PC-9 (cell line): ENCODE measurements at places on chromosomes 12 and 14.

- DNase-seq = no peak
Observed at GRCh38 chr12:22759769-22760674, 135.1 kb downstream of the ETNK1 start.

- no peak for DNase-seq
Observed at GRCh38 chr12:480831-481816, 21.4 kb downstream of the B4GALNT3 start.

- DNase-seq = no peak
Observed at GRCh38 chr12:25365340-25365730, 114.6 kb upstream of the KRAS start.

DNA sequence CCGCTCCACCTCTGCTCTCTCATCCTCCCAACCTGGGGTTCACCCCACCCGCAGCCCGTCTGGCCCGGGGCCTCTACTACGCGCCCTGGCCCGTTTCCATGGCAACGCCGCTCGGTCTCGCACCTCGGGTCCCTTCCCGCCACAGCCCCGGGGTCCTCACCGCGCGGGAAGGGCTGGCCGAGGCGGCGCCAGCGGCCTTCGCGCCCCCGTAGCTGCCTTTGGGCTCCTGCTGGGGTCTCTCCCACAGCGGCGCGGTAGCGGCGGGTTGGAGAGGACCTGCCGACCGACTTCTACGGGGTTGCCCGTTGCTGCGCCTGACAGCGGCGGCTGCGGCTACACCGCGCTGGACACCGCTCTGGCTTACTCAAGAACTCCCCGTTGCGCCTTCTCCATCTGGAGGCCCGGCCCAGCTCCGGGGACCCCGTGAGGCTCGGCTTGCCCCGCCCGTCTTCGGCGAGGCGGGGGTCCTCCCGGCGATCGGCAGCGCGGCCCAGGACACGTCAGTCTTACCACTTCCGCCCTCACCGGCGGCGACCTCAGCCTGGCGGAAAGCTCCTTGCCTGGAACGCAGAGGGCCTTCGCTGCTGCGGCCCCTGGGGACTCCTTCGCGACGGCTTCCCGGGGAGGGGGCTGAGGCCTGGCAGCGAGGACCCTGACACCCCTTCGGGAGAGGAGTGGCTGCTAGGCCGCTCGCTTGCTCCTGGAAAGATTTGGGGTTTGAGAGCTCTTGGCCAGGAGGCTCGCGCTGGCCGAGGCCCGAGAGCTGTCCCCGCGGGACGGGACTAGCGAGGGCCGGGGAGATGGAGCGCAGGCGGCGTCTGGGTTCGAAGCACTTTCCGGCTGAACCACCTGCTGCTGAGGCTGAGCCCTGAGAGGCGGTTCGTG lies at the start of gene TM9SF1:
TSS of gene TM9SF1 (minus strand) at position 256 of the 885 bp plus-strand sequence. CDS start 422 bp downstream, outside the sequence.
- DNase-seq = peak; percentile 49

DNA sequence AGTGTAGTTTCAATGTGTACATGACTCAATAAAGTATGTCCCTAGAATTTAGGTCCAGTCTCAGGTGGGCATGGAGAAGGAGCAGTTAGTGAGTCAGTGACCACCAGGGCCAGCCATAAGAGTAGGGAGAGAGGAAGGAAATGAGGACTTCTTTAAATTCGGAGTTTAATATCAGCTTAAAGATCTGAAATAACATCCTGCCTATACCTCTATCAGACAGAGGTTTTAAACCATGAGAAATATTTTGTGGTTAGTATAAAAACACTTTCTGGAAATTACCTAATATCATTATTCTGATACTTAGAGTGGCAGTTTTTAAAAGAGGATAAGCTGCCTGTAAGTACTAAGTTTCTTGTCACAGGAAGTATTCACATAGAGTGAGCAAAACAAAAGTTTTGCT lies 61.7 kb upstream of the ST8SIA1 start:
- DNase-seq = no peak

DNA sequence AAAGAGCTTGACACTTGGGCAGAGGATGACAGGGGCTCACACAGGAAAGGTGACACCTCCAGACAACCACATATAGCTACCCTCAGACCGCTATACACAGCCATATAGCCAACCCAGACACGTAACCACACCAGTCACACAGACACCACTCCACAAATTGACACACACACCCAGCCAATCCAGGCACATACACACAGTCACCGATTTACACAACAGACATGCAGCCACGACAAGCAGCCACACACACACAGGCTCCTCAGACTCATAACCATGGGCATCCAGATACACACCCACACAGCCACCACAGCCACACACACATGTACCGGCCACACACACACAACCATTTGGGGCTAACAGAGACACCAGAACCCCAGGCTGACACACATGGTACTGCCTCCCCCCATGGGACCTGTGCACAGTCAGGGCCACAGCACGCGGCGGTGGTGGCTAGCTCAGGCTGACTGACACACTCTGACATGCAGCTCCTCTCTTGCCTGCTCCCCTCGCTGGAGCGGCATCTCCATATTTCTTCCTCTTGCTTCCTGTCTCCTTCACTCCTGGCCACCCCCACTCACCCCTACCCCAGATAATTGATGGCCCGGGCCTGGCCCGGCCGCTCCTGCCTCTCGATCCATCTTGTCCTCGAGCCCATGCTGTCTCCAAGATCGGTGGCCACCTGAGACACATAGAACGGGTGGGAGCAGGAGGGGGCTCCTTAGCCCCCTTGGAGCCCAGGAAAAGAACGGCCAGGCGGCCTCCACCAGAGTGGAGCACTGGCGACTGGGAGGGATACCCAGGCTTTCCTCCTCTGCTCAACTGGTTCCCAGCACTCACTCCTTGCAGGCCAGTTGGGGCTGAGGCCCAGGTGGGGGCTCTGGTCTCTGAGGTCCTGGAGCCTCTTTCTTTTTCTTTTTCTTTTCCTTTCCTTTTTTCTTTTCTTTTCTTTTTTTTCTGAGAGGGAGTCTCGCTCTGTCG lies 6.0 kb upstream of the SHMT2 start:
- no peak for DNase-seq

GRCh38 chr12:118344829-118345228 lies 27.9 kb downstream of the TAOK3 start:
- DNase-seq = no peak

- DNase-seq = no peak
Observed at GRCh38 chr12:99745121-99745520, 97.6 kb downstream of the GARIN6 start.

- no peak for DNase-seq
Observed at GRCh38 chr12:114397978-114398881, 7.7 kb downstream of the TBX5 start.

DNA sequence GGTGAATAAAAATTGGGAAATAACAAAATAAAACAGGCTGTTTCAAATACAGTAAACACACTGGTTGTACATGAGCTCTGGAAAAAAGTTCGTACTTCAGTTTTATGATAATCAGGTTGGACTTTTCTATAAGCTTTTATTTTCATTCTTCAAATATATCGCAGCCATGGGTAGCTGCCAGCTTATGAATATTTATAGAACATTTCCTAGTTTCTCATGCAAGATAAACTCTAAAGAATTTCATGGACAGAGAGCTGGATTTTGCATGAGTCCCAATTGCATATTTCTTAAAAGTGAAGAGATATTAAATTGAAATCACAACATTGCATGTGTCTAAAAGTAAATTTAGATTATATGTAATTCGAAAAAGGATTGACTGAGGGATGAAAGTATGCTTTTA lies 827.6 kb downstream of the SLC6A15 start:
- DNase-seq = no peak

DNA sequence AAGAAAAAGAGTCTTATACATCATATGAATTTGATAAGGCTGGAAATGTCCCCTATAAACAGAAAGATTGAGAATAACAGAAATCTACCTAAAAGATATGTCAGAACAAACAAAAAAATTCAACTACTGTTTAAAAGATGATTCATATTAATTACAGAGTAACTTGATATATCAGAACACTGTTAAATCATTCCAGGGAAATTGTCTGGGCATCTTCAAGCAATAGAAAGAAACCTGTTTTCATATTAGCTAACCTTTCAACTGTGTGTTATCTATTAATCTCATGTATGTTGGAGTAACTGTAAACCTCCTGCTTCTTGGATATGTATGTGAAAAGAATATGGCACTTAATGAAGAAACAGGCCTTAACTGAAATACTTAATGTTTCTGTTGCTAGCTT lies 96.7 kb downstream of the NUBPL start:
- DNase-seq = no peak

DNA sequence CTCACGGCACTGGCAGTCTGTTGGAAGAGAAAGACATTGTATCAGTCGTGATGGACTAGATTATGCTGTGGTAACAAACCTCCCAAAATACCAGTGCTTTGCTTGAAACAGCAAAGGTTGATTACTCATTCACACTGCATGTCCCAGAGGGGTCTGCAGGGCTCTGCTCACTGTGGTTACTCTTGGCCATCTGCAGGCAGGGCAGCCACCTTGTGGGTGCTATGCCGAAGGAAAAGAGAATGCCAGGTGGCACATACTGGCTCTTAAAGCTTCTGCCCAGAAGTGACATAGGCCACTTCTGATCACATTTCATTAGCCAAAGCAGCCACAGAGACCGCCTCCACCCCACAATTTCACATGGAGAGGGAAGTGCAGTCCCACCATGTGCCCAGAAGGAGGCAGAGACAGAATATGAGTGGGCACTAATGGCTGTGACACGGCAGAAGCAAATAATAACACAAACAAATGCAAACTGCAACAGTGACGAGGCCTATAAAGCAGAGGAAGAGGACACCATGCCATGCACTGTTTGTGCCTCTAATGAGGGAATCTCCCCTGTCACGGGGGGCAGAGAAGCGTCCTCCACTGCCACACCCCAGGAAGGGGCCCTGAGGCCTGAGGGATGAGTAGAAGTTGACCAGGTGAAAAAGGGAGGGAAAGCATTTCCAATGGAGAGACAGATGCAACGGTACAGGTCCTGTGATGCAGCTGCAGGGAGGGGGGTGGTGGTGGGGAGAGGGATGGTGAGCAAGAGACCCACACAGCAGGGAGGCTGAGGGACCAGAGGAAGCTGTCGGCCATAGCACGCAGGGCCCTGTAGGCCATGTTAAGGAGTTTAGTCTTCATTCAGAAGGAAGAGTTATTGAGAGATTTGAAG lies 51.7 kb upstream of the KICS2 start:
- DNase-seq = no peak

- no peak for DNase-seq
Observed at GRCh38 chr14:53462931-53463778, 310.0 kb upstream of the DDHD1 start.
